Caudate nucleus (tissue), 63 donors: ENCODE measurements at places on chromosomes 1 and 21.

DNA sequence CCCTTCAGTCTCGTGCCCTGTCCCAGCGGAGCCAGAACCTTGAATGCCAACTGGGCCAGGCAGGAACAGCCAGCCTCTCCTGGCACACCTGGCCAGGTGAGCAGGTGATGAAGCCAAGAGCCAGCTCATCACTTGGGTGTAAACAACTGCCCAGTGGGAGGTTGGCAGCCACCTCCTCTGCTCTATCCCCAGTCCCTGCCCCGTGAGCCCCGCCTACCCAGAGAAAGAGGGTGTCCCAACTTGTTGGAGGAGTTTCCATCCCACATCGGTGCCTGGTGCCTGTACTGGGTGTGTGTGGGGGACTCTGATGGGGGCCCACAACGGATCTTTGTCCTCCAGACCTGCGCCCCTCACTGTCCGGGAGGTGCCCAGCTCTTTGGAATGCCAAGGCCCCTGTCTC, 17.8 kb upstream of the FAM131C start:
- no peak for DNase-seq

GRCh38 chr1:108512239-108513043, 47.5 kb upstream of the EEIG2 start:
- no peak for DNase-seq

DNA sequence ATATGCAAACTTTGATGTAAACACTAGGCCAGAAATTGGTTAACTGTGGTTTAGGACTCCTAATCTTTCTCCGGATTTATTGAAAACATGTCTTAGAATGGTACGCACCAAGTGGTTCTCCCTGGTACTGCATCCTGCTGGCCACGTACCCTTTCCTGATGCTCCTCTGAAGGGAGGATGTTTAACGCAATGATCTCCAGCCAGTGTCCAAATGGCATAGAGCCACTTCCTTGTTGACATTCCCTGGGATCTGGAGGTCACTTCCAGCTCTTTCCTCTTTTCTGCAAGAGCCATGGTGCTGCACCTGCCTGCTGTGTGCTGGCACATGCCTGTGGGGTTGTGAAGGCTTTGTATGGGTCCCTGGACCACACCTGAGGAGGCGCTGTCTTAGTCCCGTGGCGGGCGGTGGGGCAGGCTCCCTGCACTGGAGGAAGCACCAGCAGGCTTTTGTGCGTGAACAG, 53.9 kb downstream of the GALNT2 start:
- DNase-seq, result no peak

DNA sequence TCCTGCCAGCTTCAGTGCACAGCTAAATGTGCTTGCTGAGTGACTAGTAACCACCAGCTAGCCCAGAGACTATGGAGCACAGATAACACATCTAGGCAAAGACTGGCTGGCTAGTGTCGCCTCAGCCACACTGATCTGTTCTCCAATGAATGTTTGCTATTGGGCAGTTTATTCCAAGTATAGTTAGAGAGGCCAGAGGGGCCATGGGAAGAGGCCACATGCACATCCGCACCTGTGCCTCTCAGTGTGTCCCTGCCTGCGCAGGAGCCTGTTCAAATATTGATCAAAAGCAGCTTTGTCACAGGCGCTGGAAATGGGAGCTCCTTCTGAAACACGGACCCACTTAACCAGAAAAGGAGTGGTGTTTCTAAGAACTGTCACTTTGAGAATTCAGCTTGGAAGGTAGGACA, 51.3 kb upstream of the ATP1A1 start:
- DNase-seq, result no peak

DNA sequence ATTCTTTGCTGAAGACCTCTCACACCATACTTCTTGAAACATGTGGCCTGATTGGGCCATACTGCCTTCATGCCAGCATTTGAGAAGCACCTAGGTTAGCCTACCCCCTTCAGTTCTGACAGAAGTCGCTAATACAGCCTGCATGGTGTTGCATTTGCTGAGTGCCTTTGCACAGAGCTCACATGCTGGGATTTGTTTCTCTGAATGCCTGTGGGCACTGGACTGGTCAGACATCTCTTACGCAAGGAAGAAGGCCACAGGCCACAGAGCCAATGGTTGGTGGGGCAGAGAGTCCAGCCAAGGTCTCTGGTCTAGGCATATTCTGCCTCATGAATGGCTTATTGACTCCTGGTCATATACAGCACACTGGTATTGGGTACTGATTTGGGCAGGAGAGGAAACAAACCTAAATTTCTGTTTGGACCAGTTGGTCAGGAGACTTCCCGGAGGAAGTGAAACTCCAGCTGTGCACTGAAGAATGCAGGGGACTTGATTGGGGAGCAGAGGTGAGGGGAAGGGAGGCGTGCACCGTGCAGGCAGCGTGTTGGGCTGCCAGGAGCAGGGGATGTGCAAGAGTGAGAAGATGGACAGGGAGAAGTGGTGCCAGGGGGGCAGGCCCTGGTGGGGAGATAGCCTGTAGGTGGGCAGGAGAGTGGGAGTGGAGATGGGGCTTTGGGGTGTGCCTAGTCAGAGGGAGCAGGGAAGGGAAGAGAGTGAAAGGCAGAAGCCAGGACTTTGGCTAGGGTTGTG, 18.1 kb downstream of the URB2 start:
- no peak for DNase-seq

DNA sequence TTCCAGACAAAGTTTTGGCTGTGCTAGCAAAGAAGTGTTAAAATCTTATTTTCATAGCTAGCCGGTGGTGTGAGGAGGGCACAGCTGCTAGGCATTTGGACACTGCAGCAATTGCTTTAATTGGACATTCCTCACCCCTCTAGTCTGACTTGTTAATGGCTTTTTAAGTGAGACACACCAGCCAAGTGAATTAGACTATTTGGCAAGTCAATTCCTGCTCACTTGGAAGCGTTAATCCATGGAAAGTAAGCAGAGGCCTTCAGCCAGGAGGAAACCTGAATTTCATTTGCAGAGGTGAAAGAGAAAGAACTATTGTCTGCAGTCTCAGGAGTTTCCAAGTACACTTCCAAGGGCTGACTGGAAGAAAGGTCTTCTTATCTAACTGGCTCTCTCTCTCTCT, 175.7 kb downstream of the ST6GALNAC3 start:
- DNase-seq, result no peak

GRCh38 chr21:35829067-35829466, 231.3 kb downstream of the SETD4 start:
- no peak for DNase-seq

DNA sequence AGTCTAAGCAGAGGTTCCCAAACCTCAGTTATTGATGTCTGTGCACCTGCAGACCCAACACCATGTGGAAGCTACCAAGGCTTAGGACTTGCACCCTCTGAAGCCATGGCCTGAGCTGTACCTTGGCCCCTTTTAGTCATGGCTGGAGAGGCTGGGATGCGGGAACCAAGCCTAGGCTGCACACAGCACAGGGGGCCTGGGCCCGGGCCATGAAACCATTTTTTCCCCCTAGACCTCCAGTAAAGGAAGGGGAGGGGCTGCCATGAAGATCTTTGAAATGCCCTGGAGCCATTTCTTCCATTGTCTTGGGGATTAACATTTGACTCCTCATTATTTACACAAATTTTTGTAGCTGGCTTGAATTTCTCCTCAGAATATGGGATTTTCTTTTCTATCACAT, 265.9 kb downstream of the PDE4B start:
- no peak for DNase-seq

GRCh38 chr1:245046769-245047168, 108.0 kb upstream of the KIF26B start:
- DNase-seq, result no peak

GRCh38 chr1:27589841-27590426, 14.0 kb downstream of the AHDC1 start:
- DNase-seq, result no peak

- DNase-seq, result no peak
Measured at GRCh38 chr1:205495237-205495823, 9.1 kb upstream of the CDK18 start.

GRCh38 chr1:234970401-234970730, 158.3 kb downstream of the TOMM20 start:
- DNase-seq, result no peak
